H7 (cell line): ENCODE measurements at places on chromosomes 12 and 14. TPM values are rescaled to one million over a fixed set of nuclear protein-coding genes. Genes with fewer than 3 reads are reported as not detected.

ARHGEF40 gene
- 63.9 and 82.1 TPM in 2 replicates for total RNA-seq

DNA sequence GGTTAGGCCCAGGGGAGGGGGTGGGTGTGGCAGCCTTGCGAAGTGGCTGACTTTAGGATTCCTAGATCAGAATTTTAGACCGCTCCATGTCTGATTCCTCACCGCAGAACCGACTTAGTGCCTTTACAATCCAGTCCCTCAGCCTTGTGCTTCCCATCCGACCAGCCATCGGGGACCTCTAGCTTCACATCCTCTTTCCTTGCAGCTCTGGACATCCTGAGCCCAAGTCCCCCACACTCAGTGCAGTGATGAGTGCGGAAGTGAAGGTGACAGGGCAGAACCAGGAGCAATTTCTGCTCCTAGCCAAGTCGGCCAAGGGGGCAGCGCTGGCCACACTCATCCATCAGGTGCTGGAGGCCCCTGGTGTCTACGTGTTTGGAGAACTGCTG is 557 bp downstream of the COPS7A start:
- DNase-seq, result no peak

- no peak for DNase-seq
These were observed 75.9 kb upstream of the DHRS4 start for GRCh38 chr14:23877538-23878180.

DNA sequence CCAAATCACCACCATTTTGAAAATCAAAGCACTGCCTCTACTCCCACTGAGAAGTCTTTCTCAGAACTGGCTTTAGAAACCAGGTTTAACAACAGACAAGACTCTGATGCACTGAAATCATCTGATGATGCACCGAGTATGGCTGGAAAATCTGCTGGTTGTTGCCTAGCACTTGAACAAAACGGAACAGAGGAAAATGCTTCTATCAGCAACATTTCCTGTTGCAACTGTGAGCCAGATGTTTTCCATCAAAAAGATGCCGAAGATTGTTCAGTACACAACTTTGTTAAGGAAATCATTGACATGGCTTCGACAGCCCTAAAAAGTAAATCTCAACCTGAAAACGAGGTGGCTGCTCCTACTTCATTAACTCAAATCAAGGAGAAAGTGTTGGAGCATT is 115.0 kb upstream of the NPAS3 start:
- DNase-seq, result no peak

- no peak for DNase-seq
These were observed 16.1 kb upstream of the CD69 start for GRCh38 chr12:9776781-9777180.

- peak; percentile 95 for DNase-seq
These were observed 3.6 kb downstream of the SMIM41 start for GRCh38 chr12:52082988-52083637.

DNA sequence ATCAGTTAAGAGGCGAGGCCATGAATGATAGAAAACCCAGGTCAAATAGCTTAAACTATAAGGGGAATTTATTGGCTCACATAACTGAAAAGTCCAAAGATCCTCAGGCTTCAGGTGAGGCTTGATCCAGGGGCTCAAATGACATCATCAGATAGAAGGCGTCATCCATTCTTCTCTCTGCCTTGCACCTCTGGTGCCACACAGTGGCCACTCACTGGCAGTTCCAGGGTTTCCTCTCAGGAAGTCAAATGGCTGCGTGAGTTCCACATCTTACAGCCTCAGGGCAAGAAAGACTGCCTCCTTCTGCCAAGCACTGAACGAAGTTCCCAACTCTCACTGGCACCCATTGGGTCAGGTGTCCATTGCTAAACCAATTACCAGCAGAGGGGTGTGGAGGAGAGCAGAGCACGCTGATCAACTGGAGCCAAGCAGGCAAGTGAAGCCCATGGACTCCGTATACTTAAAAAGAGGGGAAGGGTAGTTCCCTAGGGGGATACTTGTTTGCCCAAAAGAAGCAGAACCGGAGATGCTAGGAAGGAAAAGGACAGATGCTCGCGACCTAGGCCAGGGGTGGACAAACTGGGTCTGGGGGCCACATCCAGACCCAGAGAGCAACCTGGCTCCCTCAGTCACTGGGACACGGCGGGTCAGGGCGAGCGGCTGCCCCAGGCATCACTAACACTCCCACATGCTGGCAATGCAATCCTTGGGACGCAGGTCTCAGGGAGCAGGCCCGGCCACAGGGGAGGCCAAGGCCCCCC is 69.3 kb downstream of the SERPINA3 start:
- peak; percentile 77 for DNase-seq

DNA sequence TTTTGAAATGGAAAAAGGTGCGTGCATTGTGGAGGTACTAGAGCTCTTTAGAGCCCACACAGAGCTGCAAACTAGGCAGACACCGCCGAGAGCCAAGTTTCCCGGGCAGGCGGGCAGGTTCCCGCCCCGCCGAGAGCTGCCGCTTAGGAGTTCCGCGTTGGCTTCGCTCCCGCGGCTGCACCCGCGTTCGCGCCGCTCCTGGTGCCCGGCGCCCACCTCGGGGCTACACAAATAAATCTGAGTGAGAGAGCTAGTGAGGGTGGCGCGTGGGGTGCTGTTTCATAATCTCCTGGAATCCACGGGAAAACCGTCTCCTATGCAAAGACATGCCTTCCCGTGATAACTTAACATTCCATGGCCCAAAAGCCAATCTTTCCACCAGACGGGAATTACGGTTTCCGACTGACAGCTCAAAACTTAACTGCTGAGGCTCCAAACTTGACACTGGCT is 645 bp downstream of the KITLG start:
- DNase-seq, result peak; percentile 52

DNA sequence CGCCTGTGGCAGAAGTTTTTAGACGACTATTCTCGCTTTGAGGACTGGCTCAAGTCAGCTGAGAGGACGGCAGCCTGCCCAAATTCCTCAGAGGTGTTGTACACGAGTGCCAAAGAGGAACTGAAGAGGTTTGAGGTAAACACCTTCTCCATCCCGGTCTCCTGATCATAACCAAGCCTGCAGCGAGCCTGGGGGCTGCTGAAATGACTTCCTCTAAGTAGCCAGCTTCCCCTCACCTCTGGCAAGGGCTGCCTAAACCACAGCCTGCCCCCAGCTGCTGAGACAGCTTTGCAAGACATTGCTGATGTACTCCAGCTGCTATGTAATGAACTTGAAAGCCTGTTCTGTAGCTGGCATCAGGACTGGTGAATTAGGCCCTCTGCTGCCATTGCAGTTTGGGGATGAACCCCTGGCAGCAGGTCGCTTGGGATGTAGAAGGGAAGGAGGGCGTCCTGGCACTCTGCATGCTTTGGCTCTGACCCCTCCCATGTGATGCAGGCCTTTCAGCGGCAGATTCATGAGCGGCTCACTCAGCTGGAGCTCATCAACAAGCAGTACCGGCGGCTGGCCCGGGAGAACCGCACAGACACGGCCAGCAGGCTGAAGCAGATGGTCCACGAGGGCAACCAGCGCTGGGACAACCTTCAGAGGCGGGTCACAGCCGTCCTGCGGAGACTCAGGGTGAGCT is 84.6 kb downstream of the ESR2 start:
- no peak for DNase-seq

DNA sequence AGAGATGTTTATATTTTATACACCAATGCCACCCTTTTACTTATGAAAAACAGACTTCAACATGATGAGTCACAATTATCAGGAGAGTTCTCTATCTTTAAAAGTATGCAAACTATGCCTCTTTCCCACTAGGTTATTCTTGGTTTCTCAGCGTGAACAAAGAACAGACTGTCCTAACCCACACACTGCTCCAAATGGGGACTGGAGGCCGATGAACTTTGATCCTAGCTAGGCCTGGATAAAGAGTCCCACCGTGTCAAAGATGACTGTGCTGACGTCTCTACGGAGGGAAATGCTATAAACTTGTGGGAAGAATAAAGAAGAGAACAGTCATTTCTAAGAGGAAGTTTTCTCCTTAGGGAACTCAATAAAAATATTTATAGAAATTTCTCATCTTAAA is 160.1 kb downstream of the EPS8 start:
- DNase-seq, result no peak

C12orf56 gene
- 1.4 and 1.8 TPM in 2 replicates for total RNA-seq

GALC gene
- total RNA-seq, result 8.7 and 11.9 TPM in 2 replicates

- no peak for DNase-seq
These were observed 411.1 kb downstream of the CCER1 start for GRCh38 chr12:90543841-90544240.

- no peak for DNase-seq
These were observed 8.3 kb downstream of the OR10AD1 start for GRCh38 chr12:48194799-48195201.

- no peak for DNase-seq
These were observed 27.9 kb downstream of the KCNMB4 start for GRCh38 chr12:70393787-70394499.

DNA sequence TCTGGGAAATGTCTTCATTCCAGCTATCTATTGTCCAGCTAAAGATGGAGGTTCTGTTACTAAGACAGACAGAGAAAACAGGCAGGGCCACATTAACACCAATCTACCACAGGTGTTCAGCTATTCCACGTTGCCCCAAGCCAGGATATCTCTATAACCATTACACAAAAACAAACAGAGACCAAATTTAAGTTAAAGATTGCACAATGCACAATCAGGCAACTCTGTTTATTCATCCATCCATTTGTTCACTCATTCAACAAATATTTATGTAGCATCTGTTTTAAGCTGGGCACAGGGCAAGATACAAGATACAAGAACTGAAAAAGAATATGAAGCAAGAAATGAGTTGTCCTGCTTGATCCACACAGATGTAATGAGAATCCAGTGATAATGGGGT is 629.0 kb downstream of the MED13L start:
- no peak for DNase-seq

DNA sequence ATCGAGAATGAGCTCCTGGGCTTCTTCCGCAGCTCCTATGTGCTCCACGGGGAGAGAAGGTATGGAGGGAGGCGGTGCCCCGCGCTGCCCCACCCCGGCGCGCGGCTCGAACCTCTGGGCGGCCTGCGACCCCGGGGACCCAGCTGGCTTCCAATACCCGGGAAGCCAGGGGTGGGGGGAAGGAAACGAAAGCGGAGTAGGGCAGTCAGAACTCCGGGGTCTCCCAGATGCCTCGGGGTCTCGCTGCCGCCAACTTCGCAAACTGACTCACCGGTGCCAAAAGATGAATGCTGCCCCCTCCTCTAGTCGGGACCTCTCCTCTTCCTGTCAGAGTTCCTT is 1.3 kb downstream of the TRHDE start:
- no peak for DNase-seq

CYP46A1 gene
- total RNA-seq, result 0.04 and 0.42 TPM in 2 replicates

DNA sequence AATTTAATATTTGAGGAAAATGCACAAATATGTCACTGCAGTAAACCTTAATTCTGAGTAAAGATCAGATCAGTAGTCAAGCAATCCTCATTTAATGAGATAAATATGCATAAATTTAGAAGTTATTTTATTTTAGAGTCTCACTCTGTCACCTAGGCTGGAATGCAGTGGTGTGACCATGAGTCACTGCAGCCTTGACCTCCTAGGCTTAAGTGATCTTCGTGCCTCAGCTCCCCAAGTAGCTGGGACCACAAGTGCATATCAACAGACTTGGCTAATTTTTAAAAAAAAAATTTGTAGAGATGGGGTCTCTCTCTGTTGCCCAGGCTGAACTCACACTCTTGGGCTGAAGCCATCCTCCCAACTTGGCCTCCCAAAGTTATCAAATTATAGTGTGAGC is 41.3 kb downstream of the LMO3 start:
- DNase-seq, result no peak

- DNase-seq, result no peak
These were observed 17.1 kb downstream of the FICD start for GRCh38 chr12:108531929-108532848.

- DNase-seq, result no peak
These were observed 30.9 kb upstream of the TDRD9 start for GRCh38 chr14:103897075-103897947.

- peak; percentile 13 for DNase-seq
These were observed 23.5 kb downstream of the OR6C68 start for GRCh38 chr12:55515696-55516095.

GRCh38 chr14:104876251-104876699 is 11.2 kb downstream of the CEP170B start:
- DNase-seq, result peak; percentile 98

- no peak for DNase-seq
These were observed 9.4 kb downstream of the PDE1B start for GRCh38 chr12:54558759-54559158.

LRCOL1 gene
- not detected in 2 replicates for total RNA-seq

DNA sequence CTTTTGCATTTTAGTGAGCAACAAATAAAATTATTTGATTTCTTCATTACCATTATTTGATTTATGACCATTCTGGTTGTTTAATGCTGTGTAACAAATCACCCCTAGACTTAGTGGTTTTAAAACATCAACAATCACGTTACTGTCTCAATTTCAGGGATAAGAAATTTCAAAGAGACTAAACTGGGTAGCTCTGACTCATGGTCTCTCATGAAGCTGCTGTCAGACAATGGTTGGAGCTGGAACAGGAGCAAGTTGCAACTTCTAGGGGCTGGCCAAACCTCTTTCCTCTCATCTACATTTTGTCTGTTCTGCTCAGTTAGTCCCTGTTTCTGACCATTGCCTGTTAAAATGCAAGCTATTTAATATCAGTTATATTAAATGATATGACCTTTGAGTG is 517.0 kb downstream of the KCNH5 start:
- no peak for DNase-seq

DNA sequence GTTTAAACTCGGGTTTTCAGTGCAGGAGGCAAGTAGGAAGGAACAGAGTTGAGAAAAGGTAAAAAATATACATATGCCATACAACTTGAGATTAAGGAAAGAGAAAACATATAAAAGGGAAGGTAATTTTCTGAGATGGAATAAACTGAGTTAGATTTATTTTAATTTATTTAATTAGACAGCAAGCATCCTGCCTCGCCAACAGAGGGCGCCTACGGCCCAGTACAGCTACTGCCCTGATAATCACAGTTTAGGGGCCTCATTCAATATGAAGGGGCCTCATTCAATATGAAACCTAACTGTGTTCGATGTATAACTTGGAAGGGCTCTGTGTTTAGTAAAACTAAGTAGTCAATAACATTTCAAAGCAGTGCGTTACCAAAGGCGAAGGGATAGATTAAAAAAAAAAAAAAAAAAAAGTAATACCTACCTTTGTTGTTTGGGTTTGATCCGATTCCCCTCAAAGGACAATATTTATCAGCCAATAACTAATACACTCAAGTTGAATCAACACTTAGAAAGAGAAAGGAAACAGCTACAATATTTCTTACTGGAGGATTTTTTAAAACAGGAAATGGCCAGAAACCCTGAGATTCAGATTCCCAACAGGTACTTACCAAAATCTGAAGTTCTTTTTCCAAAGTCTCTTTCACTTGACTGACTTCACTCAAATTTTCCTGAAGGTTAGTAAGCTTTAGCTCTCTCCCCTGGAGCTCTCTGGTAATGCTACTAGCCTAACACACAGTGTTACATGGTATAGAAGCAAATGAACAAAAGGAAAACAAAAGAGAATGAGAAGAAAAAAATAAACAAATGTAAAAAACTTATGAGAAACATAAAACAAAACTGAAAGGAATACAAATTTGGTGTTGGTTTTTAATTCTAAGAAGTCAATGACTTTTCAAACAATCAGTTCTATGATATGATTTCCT is 70.0 kb upstream of the VPS33A start:
- peak; percentile 61 for DNase-seq
